ENCODE measurements at places on chromosomes 7 and 10.

DNA sequence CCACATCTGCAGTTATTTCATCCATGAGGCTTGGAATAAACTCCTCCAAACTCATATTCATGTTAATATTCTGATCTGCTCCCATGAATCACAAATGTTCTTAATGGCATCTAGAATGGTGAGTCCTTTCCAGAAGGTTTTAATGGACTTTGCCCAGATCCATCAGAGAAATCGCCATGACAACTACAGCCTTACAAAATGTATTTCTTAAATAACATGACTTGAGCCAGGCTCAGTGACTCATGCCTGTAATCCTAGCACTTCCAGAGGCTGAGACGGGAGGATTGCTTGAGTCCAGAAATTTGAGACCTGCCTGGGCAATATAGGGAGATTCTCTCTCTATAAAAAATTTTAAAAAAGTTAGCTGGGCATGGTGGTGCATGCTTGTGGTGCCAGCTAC is 102.1 kb upstream of the TMEM168 start:
- DNase-seq, result no peak

GRCh38 chr10:91788527-91788926 is 9.7 kb upstream of the TNKS2 start:
- DNase-seq, result no peak

GRCh38 chr10:77286531-77287508 is 350.8 kb downstream of the KCNMA1 start:
- no peak for DNase-seq

- no peak for DNase-seq
Observed at GRCh38 chr10:47182934-47183703, 116.9 kb upstream of the GDF10 start.

- DNase-seq, result no peak
Observed at GRCh38 chr10:78266741-78267469, 233.2 kb downstream of the RPS24 start.

GRCh38 chr7:17234030-17234397 is 64.4 kb upstream of the AHR start:
- DNase-seq, result no peak

- DNase-seq, result no peak
Observed at GRCh38 chr10:121373411-121373810, 224.8 kb downstream of the FGFR2 start.

DNA sequence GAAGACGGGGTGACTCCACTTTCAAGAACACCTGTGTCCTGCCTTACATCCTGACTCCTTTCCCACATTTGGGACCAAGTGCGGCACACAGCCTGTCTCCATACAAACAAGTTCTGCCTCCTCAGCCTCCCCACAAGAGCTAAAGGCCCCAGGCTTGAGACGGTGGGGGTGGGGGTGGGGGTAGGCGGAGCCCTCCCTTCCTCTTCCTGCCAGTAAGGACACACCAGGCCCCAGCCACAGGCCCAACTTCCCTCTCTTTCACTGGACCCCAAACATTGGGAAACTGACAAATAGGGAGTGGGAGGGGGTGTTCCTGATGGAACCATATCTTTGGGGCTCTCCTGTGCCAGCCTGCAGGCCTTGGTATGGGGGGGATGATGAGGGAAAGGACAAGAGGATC is 4.6 kb downstream of the CDK5 start:
- DNase-seq, result no peak

- no peak for DNase-seq
Observed at GRCh38 chr10:101650863-101651262, 44.1 kb downstream of the FBXW4 start.

DNA sequence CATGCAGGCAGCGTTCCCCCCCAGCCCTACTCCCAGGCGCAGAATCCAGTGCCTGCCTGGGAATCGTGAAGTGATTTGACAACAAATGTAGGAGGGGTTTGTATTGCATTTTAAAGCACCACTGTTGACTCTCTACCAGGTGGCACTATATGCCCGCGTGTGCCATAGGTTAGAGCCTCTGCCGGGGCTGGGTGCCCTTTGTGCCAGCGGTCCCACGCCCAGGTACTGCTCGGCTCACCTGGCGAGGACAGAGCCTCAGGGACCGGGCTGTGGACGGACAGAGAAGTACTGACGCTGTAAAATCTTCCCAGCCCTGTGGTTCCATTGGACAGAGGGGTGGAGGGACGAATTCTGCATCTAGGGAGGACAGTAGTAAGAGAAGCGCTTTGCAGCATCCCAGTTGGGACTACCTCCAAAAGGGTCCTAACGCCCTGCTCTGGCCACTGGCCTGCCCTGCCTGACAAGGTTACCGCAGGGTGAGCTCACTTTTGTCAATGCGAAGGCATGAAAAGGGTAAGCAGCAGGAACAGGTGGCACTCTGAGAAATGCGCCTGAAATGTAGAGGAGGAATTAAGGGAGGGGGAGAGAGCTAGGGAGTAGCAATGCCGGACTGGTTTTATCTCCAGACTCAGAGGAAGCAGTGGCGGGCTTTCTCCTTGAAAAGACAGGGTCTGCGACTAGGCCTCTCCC is 788 bp upstream of the CACNA2D1 start:
- DNase-seq, result no peak

GRCh38 chr10:49834976-49835375 is 72.9 kb upstream of the OGDHL start:
- no peak for DNase-seq

GRCh38 chr7:27976531-27976930 is 204.1 kb downstream of the JAZF1 start:
- no peak for DNase-seq

- no peak for DNase-seq
Observed at GRCh38 chr7:80392229-80393169, 119.4 kb downstream of the GNAT3 start.

DNA sequence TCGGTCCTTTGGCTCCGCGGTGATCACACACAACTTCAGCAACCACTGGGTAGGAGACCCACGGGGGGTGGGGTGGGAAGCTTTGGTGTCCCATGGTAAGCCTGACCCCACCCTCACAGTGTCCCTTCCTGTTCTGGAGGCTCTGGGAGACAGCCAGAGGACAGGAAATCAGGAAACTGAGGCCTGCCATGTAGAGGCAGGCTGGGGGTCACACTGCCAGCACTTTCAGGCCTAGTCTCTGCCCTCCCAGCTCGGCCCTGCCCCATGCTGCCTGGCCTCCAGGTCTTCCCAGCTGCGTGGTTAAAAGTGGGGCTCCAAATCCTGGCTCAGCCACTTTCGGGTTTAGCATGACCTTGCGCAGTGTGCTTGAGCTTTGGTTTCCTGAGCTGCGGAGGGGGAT is 10.9 kb downstream of the AQP1 start:
- peak; percentile 2 for DNase-seq

DNA sequence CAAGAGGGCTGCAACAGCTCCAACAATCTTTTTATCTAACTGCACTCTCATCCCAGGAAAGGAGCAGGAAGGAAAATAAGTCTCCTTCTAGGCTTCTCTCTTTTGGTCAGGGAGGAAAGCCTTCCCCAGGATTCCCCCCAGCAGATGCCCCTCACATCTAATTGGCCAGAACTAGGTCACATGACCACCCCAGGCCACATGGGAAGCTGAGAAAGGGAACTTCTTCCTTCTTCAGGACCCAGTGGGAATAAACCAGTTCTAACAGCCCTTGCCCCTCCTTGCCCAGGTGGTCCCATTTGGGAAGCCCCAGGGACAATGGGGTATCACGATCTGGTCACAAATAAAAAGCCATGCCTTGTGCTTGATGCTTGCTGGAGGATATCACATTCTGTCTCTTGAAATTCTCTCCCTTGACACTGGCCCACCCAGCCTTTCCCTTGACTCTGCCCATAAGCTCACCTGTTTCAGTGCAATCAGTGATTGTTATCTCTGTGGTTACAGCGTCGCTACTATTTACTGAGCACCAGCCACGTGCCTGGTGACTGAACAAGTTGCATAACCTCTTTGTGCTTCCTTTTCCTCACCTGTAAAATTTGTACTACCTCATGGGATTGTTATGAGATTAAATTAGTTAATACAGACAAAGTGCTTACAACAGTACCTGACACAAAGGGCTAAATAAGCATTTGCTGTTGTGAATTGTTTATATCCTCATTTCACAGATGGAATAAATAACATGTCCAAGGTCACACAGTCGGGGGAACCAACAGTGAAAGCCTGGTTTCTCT is 9.0 kb upstream of the TACR2 start:
- no peak for DNase-seq

GRCh38 chr7:36810489-36810888 is 86.2 kb upstream of the AOAH start:
- DNase-seq, result no peak

DNA sequence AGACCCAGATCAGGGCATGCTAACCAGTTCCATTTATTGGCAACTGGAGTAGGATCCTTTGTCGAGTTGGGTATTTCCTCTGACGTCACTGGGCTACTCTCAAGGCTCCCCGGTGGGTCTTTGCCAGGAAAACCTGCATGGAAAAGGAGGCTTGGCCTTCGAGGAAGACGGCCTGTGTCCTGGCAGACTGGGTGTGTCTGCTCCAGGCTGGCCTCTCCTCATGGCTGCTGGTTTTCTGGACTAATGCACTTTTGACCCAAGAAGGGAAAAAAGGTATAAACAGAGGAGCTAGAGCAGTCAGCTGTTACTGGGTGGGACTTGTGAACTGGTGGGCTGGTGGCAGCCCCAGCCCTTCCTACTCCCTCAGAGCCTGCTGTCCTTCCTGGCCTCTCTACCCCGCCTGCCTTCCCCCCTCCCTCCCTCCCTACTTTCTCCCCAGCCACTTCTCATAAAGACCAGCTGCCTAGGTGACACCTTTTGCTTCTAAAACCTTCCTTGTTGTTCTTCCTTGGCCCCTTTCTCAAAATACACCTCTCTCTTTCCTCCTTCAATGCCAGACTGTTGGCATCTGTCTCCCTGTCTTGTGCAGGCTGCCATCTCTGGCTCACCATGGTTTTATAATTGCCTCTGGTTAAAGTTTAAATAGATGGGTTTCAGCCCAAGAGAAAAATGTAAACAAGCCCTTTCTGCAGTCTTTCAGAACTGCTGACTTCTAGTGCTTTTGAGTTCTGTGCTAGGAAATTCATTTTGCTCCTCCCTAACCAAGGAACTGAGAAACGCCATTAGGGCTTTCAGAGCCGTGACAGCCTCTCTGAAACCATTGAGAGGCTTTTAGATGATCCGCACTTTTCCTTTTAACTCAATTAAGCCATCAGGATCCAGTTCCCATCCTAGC is 101.8 kb upstream of the MKLN1 start:
- DNase-seq, result peak; percentile 79

DNA sequence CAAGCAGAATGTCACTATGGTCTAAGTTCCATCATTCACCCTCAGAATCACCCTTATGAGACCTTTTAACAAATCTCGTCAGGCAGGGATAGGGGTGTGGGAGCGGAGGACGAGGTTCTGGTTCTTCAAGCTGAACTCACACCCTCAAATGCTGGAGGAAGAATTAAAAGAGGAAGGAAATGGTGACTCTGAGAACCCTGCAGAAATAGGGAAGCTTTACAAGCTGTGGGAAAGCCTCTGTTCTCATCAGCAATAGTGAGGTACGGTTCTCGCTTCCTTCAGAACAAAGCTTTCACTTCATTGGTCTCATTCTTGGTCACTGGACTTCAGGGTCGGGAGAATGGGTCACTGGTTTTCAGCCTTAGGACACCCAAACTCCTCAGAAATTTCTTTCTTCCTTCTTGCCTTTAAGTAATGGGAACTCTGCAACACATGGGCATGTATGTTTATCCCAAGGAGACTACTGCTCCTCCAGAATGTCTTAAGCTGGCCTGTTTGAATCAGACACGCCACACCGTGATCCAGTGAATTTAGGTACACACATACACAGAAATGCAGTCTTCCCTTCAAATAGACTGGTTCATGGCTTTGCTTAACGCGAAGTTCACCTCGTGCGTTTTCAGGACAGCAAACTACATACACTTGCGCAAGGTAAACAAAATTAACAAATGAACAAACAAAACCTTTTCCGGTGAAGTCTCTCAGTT is 226.0 kb downstream of the SFMBT2 start:
- no peak for DNase-seq

DNA sequence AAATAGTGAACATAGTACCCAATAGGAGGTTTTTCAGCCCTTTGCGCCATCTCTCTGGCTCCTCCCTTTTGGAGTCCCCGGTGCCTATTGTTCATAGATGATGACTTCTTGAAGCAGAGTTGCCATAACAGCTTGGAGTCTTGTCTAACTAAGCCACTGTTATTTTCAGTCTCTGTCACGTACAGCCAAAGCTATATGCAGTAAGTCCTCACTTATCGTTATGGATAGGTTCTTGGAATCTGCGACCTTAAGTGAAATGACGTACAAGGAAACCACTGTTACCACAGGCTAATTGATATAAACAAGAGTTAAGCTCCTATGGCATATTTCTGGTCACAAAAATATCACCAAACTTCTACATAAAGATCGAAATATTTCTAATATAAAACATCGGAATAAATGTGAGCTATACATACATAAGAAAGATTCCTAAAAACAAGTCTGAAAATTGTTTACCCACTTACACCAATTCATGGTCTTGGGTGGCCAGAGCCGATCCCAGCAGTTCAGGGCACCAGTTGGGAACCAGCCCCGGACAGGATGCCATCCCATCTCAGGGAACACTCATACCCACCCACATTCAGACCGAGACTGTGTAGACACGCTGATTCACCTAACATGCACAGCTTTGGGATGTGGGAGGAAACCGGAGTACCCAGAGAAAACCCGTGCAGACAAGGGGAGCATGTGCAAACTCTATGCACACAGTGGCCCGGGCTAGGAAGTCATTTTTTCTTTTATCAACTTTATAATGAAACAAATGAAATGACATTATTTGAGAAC is 76.0 kb upstream of the PRPS1L1 start:
- DNase-seq, result no peak
